Fibroblast of the conjunctiva (primary cell): ENCODE measurements at places on chromosomes 7 and 10.

GRCh38 chr7:50349963-50350944 is 45.7 kb downstream of the IKZF1 start:
- DNase-seq = no peak

- DNase-seq = no peak
Observed at GRCh38 chr7:54811846-54812254, 52.8 kb upstream of the SEC61G start.

GRCh38 chr7:2143981-2144595 is 88.7 kb downstream of the MAD1L1 start:
- no peak for DNase-seq

DNA sequence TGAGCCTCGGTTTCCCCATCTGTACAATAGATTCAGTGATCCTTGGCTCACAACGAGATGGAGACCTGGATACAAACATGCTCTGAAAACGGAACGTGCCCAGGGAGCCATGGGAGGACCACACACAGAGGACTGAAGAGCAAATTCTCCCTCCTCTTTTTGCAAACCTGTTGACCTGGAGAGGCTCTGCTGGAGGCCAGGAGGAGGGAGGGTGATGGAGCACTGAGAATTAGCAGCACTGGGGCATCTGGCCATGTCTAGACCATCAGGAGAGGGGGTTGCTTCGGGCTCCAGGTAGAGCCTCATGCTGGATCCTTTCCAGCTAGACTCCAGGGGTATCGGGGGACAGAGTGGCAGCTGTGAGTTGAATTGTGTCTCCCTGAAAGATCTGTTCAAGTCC is 97.4 kb upstream of the GPR26 start:
- no peak for DNase-seq

GRCh38 chr7:401495-401894 is 111.5 kb downstream of the FOXL3 start:
- no peak for DNase-seq

DNA sequence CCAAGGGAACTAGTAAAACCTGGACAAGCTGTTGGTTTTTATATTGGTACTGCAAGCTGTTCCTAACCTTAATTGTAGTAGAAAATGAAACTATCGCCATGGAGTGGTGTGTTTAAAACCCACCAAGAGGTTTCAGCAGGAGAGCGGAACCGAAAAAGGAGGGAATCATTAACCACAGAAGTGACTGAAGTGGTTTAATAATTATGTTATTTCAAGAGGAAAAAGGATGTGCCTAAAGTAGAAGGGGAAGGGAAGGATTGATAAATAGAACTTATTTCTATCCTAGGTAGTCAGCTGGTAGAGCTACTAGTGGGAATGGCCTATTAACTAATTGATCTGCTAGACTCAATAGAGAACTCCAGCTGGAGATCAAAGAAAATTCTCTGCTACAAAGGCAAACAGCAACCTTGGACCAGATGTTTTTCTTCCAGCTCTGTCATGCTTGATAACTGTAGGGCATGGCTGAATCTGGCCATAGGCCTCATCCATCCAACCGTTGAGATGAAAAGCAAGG is 91.8 kb downstream of the BAMBI start:
- no peak for DNase-seq

- no peak for DNase-seq
Observed at GRCh38 chr10:129028451-129028850, 438.6 kb upstream of the MGMT start.

- DNase-seq = no peak
Observed at GRCh38 chr7:38189231-38189938, 11.3 kb downstream of the STARD3NL start.

DNA sequence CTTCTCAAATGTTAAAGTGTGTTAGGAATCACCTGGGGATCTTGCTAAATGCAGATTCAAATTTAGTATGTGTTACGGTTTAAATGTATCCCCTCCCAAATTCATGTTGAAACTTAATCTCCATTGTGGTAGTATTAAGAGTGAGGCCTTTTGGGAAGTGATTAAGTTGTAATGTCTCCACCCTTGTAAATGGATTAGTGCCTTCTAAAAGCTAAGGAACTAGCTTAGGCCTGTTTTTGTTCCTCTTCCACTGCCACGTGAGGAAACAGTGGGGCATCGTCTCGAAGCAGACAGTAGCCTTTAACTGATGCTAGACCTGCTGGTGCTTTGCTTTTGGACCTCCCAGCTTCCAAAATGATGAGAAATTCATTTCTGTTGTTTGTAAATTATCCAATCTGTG is 52.3 kb upstream of the SEMA3D start:
- no peak for DNase-seq

DNA sequence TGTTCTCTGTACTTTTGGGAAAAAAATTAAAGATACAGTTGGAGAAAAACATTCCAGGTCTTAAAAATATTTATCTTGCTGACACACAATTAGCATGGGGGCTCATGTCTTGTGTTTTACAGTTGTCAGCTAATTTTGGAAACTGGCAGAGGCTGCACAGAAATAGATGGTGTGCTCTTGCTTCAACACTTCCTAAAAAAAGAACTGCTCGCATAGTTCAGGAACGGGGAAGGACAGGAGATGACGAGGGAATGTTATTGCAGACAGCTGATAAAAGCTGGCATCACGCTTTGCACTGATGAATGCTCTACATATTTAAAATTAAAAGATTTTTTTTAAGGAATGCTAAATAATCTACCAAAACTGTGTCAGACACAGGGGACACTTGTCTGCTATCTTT is 103.5 kb upstream of the CELF2 start:
- no peak for DNase-seq

- DNase-seq = no peak
Observed at GRCh38 chr7:26729150-26729775, 135.1 kb downstream of the SKAP2 start.

DNA sequence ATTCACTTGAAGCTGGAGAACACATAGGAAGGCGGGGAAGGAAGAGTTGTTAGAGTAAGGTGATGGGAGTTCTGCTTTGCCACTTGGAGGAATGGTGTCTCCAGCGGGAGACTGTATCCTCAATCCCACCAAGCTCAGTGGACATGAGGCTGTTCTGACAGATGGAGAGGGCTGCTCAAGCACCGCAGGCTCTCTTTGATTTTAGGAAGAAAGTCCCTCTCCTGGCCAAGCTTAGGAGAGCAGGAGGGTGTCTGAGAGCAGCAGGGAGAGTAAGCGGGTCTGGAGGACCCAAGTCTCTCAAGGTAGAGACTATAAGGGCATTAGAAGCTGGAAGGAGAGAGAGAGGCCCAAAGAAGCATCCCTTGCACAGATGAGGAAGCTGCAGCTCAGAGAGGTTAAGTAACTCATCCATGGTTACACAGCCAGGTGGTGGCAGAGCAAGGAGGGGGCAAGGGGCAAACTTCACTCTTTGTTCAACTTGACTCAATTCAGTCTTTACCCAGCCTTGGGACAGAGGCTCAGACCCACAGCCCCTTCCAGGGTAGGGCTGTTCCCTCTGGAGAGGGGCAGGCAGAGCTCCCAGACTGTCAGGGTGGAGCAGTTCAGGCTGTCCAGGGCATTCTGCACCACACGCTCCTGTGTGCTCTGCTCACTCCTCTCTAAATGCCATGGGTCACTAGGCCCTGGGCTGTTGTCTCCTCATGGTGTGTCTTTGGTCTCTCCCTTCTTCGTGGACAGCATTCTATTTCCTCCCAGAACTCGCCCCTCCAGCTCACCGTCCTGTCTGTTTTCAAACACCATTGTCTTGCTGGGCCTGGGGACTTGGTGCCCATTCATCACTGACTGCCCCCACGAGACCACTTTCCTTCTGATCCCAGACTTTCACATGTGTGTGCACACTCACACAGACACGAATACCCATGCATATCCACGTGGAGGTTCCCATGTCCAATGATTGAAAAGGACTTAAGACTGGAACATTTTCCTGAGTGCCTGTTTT is 8.9 kb downstream of the CHAT start:
- DNase-seq = no peak

DNA sequence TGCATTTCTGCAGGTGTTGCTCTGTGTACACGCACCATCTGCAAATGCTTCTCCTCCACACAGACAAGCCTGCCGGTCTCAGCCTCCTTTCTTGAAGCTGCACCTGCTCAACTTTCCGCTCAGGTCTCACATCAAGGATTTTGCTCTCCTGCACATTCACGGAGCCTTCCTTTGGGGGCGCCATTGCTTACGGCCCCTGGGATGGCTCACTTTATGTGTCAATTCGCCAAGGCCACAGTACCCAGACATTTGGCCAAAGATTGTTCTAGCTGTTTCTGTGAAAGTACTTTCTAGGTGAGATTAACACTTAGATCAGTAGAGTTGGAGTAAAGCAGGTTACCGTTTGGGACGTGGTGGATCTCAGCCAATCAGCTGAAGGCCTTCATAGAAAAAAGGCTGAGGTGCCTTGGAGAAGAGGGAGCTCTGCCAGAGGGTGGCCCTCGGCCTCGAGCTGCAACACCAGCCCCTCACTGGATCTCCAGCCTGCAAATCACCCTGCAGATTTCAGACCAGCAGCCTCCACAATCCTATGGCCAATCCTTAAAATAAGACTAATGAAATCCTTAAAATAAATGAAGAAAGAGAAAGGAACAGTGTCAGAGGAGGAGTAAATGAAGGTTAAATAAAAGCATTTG is 39.9 kb upstream of the PPP2R2D start:
- DNase-seq = no peak

- DNase-seq = no peak
Observed at GRCh38 chr10:80771902-80772555, 234.3 kb downstream of the SH2D4B start.

DNA sequence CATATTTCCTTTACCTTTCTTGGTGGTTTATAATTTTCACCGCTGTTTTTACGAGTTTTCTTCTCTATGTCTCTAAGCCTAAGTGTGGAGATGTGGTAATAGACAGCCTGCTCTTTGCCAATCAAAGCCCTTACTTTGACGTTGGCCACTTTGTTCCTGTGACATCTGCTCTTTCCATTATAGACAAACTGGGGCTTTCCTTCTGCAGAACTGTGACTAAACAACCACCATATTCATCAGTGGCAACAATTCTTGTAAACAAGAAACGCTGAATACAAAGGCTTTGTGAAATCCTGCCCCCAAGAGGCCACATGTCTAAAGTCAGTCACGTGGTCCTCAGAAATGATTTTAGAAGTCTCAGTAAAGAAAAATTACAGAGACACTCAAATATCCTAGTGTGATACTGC is 59.6 kb upstream of the CAPZA2 start:
- peak; percentile 59 for DNase-seq

GRCh38 chr10:120729547-120729946 is 121.6 kb upstream of the WDR11 start:
- DNase-seq = no peak

DNA sequence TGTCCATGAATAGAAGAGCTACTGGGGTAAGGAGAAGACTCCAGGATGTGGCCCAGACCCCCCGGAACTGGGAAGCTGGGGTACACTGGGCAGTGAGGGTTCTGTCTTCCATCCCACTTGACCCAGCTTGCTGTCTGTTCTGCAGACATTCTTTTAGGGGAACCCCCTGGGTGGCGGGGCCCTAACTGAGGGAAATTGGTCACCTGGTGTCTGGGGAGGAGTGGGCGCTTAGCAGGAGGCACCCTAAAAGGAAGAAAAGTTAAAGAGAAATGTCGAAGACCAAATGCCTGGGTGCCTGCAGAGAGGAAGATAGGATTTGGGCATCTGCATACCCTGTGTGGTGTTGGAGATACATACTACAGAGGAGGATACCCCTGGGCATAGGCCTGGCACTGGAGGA is 1.0 kb downstream of the AP1S1 start:
- DNase-seq = no peak

- no peak for DNase-seq
Observed at GRCh38 chr10:88194961-88195367, 331.5 kb downstream of the PTEN start.

- no peak for DNase-seq
Observed at GRCh38 chr7:8204339-8205030, 57.5 kb downstream of the ICA1 start.

DNA sequence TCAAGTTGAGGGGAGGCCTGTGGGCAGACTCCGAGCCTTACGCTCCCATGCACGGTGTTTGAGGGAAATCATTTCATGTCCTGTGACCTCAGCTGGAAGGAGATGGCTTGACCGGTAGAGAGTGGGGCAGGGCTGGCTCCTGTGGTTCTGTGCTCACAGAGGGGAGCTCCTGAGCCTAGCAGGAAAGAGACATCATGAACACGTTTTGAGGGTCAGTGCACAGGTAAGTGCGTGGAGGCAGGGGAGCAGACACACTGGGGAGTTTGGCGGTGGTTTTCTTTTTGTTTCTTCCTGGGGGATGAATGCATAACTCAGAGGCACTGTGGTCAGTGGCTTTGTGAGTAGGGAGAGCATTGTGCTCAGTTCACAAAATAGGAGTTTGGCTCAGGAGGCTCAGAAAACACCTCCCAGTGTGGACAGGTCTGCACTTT is 22.5 kb downstream of the ADCY1 start:
- no peak for DNase-seq

DNA sequence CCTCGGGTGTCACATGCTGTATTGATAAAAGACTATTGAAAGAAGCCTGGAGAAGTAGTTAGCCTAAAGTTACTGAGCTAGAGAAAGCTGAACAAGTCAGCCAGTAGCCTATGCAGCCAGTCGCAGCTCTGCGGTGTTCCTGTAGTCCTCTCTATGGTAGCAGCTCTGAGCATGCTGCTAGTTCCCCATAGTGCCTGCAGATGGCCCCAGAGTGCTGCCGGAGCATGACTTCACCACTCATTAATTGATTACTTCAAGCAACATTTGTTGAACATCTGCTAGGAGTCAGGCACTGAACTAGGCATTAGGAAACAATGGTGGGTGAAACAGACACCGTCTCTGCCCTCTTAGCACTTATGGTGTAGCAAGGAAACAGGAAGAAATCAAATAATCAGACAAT is 422.7 kb downstream of the SORCS3 start:
- DNase-seq = peak; percentile 5

GRCh38 chr10:118239236-118239630 is 102.9 kb downstream of the FAM204A start:
- no peak for DNase-seq

DNA sequence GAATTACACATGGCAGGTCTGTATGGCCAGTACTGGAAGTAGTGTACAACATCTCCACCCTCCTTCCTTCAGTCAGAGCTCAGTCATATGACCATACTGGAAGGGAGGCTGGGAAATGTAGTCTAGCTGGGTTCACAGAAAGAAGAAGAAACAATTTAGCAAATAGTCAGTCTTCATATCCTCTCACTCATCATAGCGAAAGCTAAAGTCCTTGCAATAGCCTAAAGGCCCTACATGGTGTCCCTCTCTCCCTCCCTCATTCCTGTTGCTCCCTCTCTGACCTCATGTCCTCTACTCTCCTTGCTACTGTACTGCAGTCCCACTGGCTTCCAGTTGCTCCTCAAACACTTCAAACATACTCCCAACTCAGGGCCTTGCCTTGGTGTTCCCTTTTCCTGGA is 4.3 kb upstream of the CALU start:
- DNase-seq = no peak

- DNase-seq = peak; percentile 88
Observed at GRCh38 chr10:3538656-3539531, 246.1 kb downstream of the KLF6 start.
